Hematopoietic multipotent progenitor cell (in vitro differentiated cells): ENCODE measurements at places on chromosomes 16 and 17.

GRCh38 chr17:43608313-43608712, 53.4 kb downstream of the MEOX1 start:
- no peak for DNase-seq

- no peak for DNase-seq
Measured at GRCh38 chr17:72760368-72760767, 332.1 kb downstream of the SLC39A11 start.

- no peak for DNase-seq
Measured at GRCh38 chr16:73883126-73883525, 413.5 kb upstream of the PSMD7 start.

- DNase-seq: no peak
Measured at GRCh38 chr17:22507823-22508222, 815.5 kb downstream of the KCNJ18 start.

- no peak for DNase-seq
Measured at GRCh38 chr17:19531780-19532501, 1.7 kb upstream of the SLC47A1 start.

DNA sequence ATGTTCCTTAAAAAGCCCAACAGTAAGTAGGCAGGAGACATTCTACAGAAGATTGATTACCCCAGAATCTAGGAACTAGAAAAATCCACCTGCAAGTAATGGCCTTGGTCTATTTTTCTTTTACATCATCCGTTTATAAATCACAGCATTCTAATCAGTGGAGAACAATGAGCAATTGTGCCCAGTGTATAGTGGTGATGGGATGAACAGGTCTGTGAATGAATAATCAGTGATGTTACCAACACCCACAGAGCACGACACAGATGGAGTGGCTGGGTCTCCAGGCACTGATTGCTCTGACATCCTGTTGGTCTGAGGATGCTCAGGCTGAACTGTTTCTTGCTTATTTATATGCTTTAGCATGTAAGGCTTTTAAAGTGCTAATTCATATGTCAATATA, 1251.2 kb upstream of the CDH8 start:
- DNase-seq: no peak

GRCh38 chr17:82871056-82871775, 31.4 kb upstream of the ZNF750 start:
- DNase-seq: no peak

DNA sequence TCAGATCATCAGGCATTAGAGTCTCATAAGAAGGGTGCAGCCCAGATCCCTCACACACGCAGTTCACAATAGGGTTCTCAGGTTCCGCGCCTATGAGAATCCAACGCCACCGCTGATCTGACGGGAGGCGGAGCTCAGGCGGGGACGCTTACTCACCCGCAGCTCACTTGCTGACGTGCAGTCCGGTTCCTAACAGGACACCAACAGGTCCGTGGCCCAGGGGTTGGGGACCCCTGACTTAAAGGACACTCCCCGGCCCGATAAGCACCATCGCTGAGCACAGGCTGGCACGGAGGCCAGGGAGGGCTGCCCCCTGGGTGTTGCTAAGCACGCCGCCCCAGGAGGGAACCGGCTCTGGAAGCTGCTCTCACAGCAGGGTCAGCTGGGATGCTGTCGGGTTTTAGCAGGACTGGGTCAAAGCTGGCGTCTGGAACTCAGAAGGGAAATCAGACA, 30.1 kb upstream of the BAHCC1 start:
- DNase-seq: no peak

GRCh38 chr17:51000835-51001638, 119.6 kb downstream of the SPAG9 start:
- DNase-seq: peak; percentile 14

DNA sequence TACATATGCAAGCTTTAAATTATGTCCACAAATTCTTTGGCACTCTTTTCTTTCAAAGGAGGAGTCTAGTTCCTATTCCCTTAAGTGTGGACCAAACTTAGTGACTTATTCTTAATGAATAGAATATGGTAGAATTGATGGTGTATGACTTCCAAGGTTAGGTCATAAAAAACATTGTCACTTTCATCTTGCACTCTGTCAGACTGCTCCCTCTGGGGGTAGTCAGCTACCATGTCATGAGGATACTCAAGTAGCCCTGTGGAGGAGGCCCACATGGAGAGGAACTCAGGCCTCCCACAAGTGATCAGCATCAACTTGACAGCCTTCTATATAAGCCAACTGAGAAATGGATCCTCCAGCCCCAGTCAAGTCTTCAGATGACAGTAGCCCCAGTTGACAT, 58.0 kb upstream of the SCNN1B start:
- DNase-seq: no peak

DNA sequence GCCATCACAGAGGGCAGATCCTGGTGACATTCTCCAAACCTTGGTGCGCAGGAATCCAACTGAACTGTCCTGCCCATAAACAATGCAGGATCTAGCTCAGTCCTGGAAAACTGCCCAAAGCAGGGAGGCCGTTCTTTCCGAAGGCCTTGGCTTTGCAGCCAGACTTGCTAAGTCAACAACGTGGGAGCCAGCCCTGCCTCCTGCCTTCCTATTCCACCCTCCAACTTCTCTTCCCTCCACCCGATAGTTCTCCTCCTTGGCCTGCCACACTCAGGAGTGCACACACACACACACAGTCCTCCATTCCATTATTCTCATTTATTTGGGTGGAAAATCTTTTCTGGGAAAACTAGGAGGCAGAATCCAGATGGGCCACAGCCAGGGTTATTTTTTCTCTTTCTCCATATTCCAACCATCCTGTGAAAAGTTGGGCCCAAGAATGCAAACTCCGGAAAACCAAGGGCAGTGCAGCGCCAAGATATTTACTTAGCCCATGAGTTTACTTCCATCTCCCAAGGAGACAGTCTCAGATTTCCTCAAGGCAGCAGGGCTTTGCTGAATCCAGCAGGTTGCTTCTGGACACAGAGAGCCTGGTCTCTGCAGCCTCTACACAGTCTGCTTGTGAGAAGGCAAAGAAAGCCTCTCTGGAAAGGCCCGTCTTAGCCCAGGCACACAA, 15.8 kb downstream of the COPRS start:
- DNase-seq: no peak

- DNase-seq: no peak
Measured at GRCh38 chr16:25271421-25271820, 13.8 kb upstream of the ZKSCAN2 start.

GRCh38 chr17:3534881-3535252, 22.7 kb downstream of the TRPV3 start:
- no peak for DNase-seq

- DNase-seq: no peak
Measured at GRCh38 chr17:55466671-55467070, 44.6 kb downstream of the SMIM36 start.

DNA sequence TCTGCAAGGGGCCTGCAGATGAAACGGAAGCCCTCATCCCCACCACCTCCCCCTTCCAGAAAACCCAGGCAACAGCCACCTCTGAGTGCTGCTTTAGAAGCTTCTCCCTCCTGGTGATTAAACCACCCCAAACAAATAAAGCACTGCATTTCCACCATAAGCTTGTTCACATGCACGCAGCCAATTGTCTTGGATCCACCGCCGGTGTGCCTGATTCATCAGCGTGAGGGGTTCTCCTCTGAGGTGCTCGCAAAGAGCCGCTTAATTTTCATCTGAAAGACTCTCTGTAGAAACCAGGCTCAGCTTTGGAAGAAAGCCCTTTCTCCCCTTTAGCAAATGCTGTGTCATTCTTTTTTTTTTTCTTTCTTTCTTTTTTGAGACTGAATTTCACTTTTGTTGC, 155.2 kb upstream of the EEF2KMT start:
- DNase-seq: no peak

DNA sequence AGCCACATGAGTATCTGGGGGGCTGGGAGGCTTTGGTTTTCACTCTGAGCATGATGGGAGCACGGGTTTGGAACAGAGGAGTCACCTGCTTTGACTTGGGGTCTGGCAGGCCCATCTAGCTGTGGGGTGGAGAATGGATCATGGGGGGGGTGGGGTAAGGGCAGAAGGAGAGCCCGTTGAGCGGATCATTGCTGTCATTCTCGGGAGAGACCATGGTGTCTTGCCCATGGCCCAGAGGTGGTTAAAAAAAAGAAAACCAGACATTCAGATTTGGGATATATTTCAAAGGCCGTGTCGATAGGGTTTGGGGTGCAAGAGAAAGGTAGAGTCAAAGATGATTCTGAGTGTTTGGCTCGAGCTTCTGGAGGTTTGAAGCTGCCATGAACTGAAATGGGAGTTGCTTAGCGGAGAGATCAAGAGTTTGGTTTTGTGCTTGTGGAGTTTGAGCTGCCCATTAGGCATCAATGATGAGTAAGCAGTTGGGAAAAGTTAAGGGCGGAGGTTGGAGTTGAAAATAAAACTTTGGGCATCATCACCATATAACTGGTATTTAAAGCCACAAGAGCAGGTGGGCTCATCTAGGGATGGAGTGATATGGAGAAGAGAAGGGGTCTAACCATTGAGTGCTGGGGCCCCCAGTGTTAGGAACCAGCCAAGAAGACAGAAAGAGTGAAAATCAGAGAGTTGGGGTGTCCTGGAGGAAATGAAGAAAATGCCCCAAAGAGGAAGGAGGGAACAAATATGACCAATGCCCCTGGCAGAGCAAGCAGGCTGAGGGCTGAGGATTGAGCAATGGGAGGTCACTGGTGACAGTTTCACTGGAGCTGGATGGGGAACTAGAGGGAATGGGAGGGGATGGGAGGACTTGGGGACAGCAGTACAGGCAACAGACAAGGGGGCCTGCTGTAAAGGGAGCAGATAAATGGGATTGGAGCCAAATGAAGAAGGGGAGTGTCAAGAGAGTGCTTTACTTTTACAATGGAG, 1.9 kb downstream of the NOD2 start:
- DNase-seq: no peak

DNA sequence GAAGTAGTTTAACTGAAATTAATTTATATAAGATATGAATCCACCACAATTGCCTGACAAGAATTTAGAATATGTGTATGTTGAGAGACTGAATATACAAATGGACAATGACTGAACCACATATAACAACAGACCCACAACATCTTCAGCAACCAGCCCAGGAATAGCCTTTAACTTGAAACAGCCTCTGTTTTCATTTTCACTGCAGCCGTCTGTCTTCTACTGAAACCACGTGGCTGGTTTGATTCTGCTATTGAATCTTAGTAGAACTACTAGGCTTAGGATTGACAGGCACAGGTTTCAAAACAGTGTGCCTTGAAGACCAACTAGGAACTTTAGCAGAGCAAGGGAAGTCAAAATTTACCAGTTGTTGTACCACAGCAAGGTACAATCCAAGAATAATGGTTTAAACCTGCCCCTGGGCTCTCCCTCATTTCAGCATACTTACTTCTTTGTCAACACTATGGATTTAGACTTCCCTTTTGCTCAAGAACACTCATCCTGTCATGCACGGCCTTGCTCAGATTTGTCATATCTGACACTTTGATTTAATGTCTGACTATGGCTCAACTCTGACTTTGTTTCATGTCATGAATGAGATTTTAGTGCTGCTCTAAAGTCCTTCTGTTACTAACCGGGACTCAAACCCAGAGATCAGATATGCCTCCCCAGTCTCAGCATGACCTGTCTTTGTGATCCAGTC, 355.0 kb downstream of the KIF2B start:
- no peak for DNase-seq

- DNase-seq: no peak
Measured at GRCh38 chr17:51170736-51171135, 4.5 kb downstream of the NME2 start.

DNA sequence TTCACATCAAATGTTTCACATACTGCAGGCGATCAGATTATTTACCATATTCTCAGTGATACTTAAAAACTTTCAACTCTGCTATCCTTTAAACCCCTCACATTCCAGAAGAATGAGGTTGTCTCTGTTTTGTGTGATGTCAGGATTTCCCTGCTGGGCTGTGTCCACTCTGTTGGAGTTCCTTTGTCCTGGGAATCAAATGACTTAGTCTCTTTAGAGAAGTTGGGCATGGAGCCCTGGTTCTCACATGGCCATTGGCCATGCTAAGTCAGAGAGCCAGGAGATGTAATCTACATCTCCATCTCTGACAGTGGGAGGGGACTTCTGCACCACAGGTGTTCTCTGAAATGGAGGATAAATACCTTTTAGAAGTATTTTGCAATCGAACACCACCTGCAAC, 205.1 kb upstream of the MAF start:
- no peak for DNase-seq

DNA sequence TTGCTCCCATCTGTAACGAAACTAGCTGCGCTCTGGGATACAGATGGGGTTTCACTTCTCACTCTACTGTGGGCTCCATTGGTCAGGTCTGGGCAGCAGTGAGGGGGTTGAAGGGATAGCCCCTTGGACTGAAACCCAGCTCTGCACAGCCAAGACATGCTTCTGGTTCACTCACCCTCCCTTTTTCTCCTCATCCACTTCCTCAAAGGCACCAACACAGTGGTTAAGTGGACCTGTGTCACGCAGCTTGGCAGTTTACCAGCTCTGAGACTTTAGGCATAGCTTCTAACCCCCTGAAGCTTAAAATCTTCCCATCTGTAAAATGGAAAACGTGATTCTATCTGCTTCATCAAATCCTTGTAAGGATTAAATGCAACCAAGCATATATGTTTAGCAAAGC, 11.5 kb upstream of the KRT38 start:
- no peak for DNase-seq

DNA sequence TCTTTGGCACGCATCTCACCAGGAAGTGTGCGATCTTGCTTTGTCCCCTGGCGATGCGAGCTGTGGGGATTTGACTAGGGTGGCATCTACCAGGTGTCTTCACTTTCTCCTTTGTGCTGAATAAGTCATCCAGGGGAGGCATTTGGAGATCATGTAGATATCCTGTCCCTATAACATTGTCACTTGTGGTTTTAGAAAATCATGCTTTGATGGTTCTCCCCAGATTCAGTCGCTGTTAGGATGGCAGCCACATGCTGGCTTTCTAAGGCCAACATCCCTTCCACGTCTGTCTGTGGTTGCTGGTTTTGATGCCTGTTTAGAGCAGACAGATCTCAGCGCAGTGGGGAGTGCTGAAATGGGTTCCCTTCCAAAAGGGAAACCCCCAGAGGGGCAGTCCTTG, 2.5 kb downstream of the ADAD2 start:
- DNase-seq: no peak

GRCh38 chr17:54466875-54467274, 433.8 kb upstream of the TOM1L1 start:
- no peak for DNase-seq

DNA sequence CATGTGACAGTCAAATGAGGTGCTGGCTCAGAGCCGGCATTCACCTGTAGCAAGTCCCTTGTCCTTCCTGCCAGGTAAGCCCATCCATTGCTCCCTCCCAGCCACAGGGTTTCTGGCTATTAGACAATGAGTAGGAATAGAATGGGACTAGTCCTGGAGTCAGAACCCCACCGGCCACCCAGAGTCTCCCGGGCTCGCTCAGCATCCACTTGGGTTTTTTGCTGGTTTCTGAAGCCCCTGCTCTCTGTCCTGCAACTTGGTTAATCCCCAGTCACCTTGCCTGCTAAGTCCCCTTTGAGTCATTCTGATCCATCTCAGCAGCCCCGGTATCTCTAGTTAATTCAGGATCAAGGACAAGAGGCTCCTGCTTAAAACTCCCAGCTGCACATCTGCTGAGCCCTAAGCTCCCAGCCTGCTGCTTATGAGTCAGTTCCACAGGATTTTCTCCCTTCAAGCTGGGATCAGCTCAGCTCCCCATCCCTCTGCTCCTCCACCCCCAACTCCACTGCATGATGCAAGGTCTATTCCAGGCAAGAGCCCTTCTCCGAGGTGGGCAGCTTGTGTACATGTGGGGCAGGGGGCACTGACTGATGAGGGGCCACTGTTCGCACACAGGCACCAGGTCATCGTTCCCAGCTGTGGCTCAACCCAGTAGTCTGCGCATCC, 19.9 kb upstream of the MRPS23 start:
- no peak for DNase-seq

GRCh38 chr16:54425068-54425467, 138.5 kb upstream of the IRX3 start:
- no peak for DNase-seq
